ENCODE measurements at places on chromosomes 2 and 18. TPM values are rescaled to one million over a fixed set of nuclear protein-coding genes. Genes with fewer than 3 reads are reported as not detected.

Gene DYSF
- under 0.01 TPM for total RNA-seq

Gene CDK15
- 18.3 TPM for total RNA-seq

Gene AGBL5
- total RNA-seq, result 24.2 TPM

Gene TMBIM1
- 135 TPM for total RNA-seq

Gene GPBAR1
- not detected for total RNA-seq

Gene CNDP1
- 0.15 TPM for total RNA-seq

Gene ZCCHC2
- 2.5 TPM for total RNA-seq

Gene FSHR
- total RNA-seq, result not detected

Gene TFPI
- total RNA-seq, result 140 TPM

Gene TNFAIP6
- 7.4 TPM for total RNA-seq

Gene ARHGAP15
- not detected for total RNA-seq

Gene CFAP65
- total RNA-seq, result not detected

Gene BCL11A
- total RNA-seq, result 0.15 TPM

Gene RETREG2
- 41.9 TPM for total RNA-seq

Gene RUFY4
- not detected for total RNA-seq

Gene EVX2
- not detected for total RNA-seq

Gene FHOD3
- total RNA-seq, result 2.9 TPM

Gene FN1
- total RNA-seq, result 4,893 TPM

Gene AFF3
- 11.3 TPM for total RNA-seq

Gene RNF181
- 281 TPM for total RNA-seq

Gene HOXD4
- total RNA-seq, result not detected

Gene TXNDC2
- total RNA-seq, result not detected

Gene PDE1A
- not detected for total RNA-seq

Gene ZFP36L2
- 19.3 TPM for total RNA-seq

Gene UPP2
- not detected for total RNA-seq

Gene GMPPA
- total RNA-seq, result 57.2 TPM

Gene TP53I3
- 52.5 TPM for total RNA-seq

Gene WBP1
- 81.7 TPM for total RNA-seq

Gene SATB2
- 2.5 TPM for total RNA-seq

Gene MTA3
- 17.5 TPM for total RNA-seq

Gene SAG
- not detected for total RNA-seq
